Naive B cell (primary cell): ENCODE measurements at places on chromosomes 7 and 10.
A peak's percentile ranks its signal among the peaks of the same experiment; 100 is the strongest.

DNA sequence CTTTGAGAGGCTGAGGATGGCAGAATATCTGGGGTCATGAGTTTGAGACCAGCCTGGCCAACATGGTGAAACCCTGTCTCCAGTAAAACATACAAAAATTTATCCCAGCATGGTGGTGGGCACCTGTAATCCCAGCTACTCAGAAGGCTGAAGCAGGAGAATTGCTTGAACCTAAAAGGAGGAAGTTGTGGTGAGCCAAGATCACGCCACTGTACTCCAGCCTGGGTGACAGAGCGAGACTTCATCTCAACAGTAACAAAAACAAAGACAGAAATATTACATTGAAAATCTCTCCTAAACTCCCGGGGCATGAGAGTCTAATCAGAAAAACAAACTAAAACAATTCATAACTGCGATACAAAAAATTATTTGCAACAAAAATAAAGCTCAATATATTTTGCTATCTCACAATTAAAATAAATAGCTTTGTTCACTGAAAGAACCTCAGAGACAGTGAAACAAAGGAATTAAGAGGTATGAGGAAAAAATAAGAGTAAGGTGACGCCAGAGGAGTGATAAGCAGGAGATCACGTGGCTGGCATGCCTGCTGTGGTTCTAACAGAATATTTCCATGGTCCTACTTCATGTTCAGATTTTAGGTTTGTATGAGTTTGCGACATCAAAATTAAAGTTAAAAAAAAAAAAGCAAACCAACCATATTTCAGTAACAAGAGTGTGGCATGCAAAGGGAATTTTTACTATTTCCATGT lies 527.7 kb upstream of the POM121L12 start:
- peak; percentile 14 for DNase-seq

- no peak for DNase-seq
Measured at GRCh38 chr7:141478845-141479244, 72.4 kb upstream of the AGK start.

GRCh38 chr7:115406219-115406618 lies 484.3 kb downstream of the MDFIC start:
- DNase-seq, result no peak

DNA sequence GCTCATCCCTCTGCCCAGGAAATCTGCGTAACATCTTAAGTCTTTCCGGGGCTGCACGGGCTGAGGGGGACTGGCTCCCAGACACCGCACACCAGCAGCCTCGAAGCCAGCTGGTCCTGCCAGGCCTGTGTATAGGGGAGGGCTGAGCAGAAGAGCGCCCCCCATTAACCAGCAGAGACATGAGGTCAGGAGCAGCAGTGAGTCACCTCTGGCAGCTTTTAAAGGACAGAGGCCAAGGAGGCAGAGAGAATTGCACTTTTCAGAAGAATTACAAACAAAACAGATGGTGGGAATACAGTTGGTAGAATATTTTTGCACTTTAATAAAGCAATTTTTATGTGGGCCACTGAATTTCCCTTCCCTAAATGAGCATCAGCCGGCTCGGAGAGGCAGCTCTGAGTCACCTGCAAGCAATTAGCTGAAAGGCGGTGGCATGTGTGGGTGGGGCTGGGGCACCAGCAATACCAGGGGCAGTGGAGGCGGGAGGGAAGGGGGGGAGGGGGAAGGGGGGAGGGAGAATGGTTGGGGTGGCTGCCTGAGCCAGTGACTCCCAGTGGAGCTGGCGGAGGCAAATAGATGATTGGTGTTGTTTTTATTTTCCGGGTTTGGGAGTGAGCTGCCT lies 39.1 kb downstream of the GOLGA7B start:
- no peak for DNase-seq

GRCh38 chr7:138483531-138483930 lies 23.5 kb downstream of the TRIM24 start:
- no peak for DNase-seq

- DNase-seq, result no peak
Measured at GRCh38 chr10:112835217-112835715, 114.8 kb upstream of the TCF7L2 start.

DNA sequence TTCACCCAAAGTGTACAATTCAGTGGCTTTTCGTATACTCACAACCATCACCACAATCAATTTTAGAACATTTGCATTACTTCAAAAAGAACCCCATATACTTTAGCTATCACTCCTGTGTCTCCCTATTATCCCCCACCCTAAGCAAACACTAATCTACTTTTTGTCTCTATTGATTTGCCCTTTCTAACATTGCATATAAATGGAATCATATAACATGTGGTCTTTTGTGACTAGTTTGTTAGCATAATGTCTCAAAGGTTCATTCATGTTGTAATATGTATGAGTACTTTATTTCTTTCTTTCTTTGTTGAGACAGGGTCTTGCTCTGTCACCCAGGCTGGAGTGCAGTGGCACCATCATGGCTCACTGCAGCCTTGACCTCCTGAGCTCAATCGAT lies 21.0 kb upstream of the DNAJC12 start:
- DNase-seq, result no peak

GRCh38 chr10:109880886-109881768 lies 42.2 kb downstream of the XPNPEP1 start:
- DNase-seq, result no peak

DNA sequence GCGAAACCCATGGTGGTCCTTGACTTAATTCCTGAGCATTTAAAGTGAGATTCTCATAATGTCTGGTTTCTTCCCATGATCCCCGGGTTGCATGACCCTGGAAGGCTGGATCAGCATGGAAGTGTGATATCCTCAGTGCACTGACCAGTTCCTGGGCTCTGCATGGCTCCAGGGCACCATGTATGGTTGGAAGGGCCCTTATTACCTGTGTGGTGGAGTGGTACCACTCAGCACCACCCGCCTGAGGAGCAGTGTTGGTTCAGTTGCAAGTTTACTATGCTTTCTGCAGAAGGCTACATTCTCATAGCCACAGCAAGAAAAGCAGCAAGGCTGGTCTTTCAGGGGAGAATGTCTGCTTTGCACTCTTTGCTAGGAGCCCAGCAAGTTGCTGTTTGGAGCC lies 325.7 kb upstream of the MKI67 start:
- DNase-seq, result no peak

DNA sequence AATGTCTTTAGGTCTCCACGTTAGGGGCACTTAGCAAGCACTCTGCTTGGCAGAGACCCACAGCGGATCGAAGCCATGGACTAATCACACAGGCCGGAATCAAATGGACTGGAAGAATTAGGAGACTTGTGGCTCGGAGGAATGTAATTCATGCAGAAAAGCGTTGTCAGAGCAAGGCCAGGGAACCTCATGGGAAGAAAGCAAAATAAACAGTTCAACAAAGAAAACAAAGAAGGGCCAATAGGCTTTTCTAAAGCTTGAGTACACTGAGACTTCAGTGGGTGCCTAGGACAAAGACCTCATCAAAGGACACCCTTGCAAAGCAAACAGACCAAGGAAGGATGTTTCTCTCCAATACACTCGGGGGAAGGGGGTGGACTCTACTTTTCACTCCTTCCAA lies 171.1 kb downstream of the GLI3 start:
- no peak for DNase-seq

GRCh38 chr7:317643-318405 lies 27.9 kb downstream of the FOXL3 start:
- DNase-seq, result no peak

GRCh38 chr10:100468978-100469377 lies 6.2 kb downstream of the WNT8B start:
- no peak for DNase-seq

DNA sequence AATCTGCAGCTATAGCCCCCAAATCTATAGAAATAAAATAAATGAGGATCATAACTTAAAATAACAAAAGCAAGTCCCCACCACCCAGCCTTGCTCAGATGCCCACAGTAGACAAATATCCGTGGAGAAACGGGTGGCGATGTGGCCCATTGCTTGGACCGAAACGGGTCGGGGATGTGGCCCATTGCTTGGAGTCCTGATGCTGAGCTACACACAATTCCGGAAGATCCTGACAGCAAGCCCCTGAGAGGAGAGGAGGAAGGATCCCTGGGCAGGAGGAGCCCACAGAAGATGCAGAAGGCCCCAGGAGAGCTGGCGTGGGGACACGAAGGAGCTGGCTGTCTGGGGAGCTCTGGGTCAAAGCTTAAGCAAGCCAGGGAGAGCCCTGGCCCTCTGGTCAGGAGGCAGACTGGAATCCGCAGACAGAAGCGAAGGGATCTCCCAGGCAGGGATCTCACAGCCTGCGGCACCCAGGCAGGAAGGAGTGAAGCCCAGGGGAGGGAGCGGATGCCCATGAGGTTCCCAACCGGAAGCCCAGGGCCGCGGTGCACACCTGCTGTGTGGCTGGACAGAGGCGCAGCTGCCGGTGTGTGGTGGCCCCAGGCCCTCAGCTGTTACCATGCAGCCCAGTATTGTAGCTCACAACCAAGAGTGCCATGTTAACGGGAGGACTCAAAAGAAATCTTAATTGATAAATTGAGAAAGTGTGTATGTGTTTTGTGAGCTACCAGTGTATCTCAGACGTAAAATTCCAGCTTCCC lies 138.8 kb downstream of the ADARB2 start:
- DNase-seq, result no peak

DNA sequence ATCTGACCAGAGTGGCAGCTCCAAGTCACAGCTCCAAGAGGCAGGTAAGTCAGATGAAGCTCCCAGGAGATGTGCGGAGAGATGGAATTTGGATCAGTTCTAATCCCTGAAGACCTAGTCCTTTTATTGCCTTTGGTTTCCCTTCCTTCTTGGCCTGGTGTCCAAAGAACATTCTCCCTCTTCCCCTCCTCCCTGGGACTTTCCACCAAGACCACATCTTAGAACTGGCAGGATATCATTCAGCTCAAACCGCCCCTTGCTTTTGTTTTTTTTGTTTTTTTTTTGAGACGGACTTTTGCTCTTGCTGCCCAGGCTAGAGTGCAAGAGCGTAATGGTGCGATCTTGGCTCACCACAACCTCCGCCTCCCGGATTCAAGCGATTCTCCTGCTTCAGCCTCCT lies 190.8 kb downstream of the GFRA1 start:
- DNase-seq, result no peak

- no peak for DNase-seq
Measured at GRCh38 chr10:79984851-79985250, 35.9 kb upstream of the SFTPD start.

DNA sequence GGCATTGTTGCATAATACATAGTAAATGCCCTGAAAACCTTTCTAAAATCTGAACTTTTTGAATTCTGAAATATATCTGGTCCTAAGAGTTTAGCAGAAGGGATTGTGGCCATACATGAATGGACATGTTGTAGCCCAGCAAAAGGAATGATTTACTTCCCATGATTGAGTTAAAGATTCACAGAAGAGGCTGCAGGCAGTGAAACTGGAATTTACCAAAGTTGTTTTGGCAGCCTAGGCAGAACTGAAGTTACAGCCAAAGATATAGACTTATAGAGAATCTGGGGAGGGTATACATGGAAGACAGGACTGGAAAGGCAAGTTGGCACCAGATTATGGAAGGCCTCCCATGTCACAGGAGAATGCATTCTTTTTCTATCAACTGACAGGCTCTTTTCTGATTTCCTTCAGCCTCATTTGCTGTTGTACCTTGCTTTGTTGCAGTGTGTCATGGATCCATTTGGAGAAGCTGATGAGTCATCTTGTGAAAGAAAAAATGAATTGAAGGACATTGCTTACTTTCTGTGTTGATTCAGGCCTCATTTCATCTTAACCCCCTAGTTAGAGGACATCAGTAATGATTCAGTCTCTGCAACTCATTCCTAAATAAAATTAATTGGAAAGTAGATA lies 356.2 kb upstream of the LRGUK start:
- DNase-seq, result no peak

GRCh38 chr7:11957956-11958355 lies 126.0 kb upstream of the THSD7A start:
- no peak for DNase-seq

DNA sequence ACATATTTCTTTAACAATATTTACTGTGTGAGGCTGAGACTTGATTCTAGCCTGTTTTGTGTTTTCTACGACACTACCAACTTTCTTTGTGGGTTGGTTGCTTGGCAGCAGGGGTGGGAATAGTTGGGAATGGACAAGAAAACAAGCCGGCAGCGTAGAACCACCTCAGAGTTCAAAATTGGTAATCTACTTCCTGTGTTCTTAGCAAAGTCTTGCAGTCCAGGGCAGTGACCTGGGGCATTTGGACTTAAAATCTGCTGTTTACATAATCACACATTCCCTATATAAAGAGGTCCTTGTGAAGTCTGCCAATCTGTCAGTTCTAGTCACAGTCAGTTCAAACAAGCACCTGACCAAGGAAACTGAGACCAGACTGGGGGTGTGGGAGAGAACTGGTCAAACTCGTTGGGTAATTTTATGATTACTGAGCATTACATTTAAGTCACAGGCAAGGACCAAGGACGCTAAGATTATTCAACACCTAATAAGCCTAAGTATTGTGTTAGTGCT lies 167.9 kb downstream of the CPEB3 start:
- DNase-seq, result no peak

- DNase-seq, result no peak
Measured at GRCh38 chr7:100170101-100170897, 1.9 kb upstream of the GAL3ST4 start.

DNA sequence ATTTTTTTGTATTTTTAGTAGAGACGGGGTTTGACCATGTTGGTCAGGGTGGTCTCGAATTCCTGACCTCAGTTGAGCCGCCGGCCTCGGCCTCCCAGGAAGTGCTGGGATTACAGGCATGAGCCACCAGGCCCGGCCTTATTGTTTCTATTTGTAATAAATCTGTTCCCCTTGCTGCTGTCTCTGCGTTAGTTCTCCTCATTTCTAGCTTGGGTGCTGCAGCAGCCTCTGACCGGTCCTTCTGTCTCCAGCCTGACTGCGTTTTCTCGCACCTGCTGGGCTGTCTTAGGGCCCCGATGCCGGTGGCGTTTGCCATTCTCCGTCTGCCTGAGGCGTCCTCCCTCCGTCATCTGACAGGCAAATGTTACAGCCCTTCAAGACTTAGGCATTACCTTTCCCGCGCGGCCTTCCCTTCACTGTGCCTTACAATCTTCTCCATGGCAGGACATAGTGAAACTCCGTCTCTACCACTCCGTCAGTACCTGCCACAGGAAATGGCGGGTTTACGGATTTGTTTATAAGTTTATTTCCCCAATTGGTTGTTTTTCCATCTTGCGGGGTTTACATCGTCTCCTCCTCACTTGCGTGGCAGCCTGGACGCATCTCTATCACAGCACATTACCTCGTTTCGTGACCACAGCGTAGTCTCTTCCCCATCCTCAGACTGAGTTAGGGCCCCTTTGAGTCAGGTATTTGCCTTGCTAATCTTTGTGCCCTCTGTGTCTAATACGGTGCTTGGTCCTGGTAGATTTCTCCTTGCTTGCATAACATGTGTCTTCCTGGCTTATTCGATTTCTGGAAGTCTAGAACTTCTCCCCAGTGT lies 2.3 kb upstream of the GIMAP8 start:
- no peak for DNase-seq

GRCh38 chr10:20004087-20004523 lies 187.9 kb downstream of the PLXDC2 start:
- DNase-seq, result no peak

DNA sequence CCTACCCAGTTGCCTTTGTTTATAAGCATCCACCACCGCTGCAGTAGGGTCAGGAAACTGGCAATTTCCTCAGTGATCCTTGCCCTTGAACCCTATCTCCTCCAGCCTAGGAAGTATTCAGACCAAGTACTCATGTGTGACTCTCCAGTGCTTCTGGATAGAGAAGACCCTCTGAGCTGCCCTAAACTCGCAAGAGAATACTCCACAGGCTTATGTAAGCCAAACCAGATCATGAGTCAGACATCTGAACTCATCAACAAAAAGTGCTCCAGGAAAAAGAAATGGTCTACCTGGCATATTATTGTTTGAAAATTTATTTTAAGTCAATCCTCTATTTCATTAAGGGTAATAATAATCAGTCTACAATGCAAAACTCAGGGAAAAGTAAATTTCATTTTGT lies 101.3 kb downstream of the KAT6B start:
- DNase-seq, result no peak

GRCh38 chr7:47186316-47186715 lies 395.6 kb downstream of the TNS3 start:
- peak; percentile 63 for DNase-seq
